ENCODE measurements at places on chromosomes 11 and 22.

GRCh38 chr11:125253795-125254525, 89.4 kb downstream of the PKNOX2 start:
- no peak for DNase-seq

GRCh38 chr11:69013009-69013951, at the start of gene MRGPRF:
MRGPRF (minus strand) TSS chr11:69013246; CDS start chr11:69009901, 3,345 bp downstream.
- DNase-seq, result no peak

GRCh38 chr11:65917434-65918210, 1.2 kb downstream of the C11orf68 start:
- no peak for DNase-seq

DNA sequence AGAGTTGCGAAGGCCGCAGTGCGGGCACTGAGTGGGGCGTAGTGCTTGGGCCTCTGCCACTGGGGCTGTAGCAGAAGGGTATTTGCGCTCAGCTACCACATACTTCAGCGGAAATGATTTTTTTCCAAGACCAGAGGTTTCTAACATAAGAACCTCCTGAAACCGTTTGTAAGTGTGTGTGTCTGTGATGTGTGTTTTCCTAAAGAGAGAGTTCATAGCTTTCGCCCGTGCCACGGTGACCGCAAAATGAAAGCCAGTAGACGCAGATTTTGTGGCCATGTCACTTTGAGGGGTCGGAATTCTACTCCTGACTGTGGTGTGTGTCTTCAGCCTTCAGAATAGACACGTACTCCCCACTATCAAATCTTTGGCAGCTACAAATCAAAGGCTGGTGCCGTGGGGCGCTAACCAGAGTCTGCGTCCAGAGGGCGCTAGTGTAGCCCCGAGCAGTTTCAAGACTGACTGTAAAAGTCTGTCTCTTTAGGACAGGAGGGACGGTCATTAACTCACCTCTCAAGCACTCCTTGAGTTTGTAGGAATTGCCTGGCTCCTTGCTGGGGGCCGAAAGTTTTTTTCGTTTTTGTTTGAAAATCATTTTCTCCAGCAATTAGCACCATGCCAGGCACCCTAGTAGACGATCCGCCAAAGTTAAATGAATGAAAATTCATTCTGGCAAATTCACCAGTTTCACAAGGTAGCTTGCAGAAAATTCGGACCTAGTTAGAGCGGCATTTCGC, 2.5 kb upstream of the CALCA start:
- no peak for DNase-seq

GRCh38 chr11:14119357-14119756, 156.8 kb downstream of the SPON1 start:
- DNase-seq, result no peak

DNA sequence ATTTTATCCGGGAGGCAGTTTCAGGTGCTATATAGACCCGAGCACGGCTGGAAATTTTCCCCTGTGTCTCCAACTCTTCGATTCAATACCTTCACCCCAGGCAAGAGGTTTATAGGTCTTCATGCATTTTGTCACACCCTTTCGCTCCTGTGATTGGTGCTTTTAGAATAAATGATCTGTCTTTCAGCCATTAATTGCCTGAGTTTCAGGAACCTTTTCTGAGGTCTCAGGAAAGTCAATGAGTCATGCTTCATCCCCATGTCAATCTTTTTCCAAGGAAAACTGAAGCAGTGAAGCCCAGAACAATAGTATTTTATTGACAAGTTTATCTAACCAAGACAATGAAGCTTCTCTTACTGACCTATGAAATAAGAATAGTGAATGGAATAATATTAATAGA, 29.9 kb downstream of the FAM181B start:
- DNase-seq, result no peak

DNA sequence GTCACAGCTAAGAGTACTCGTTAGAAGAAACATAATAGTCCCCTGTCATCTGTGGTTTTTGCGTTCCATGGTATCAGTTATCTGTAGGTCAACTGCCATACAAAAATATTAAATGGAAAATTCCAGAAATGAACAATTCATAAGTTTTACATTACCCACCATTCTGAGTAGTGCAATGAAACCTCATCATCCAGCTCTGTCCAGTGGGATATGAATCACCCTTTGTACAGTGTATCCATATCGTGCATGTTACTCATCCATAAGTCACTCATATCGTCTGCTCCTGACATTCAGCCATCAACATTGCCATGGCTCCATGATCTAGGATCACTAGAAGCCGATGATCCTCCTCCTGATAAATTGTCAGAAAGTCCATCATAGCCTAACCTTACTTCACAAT, 174.9 kb upstream of the C11orf87 start:
- DNase-seq, result no peak

DNA sequence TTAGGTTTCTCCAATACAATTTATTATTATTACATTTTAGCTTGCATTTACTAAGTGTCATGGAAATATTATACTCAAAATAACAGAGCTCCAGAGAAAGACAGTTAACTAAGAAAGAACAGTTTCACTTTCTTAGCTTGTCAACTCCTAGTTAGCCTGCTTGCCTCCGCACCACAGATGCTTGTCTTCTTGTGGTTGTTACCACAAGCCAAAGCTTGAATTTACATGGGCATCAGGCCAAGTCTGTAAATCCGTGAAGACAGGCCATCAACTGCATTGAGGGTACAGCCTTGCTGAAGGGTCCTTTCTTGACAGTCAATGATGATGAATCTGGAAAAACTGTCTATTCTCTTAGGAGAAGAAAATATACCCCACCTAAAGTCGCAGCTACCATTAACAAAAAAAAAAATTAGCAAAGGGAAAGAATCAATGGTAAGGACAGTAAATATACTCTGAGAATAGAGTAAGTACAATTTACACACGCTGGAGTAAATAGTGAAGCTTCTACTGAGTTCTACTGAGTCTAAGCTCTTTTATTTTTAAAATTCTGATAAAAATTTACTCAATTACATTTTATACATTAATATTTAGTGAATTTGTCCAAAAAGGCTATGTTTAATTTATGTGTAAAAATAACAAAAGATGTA, 15.6 kb upstream of the DENND5A start:
- no peak for DNase-seq

DNA sequence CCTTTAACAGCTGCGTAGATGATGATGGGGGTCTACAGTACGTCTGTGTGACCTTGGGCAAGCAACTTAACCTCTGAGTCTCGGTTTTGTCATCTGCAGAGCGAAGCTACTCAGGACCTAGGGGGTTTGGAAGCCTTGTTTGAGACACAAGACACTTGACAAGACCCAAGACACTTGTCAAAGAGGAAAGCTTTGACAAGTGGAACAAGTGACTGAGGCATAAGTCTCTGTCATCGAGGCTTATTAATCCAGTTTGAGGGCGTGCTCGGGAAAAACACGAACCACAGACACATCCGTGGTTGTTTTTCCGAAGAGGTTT, 732 bp upstream of the PC start:
- DNase-seq, result no peak

DNA sequence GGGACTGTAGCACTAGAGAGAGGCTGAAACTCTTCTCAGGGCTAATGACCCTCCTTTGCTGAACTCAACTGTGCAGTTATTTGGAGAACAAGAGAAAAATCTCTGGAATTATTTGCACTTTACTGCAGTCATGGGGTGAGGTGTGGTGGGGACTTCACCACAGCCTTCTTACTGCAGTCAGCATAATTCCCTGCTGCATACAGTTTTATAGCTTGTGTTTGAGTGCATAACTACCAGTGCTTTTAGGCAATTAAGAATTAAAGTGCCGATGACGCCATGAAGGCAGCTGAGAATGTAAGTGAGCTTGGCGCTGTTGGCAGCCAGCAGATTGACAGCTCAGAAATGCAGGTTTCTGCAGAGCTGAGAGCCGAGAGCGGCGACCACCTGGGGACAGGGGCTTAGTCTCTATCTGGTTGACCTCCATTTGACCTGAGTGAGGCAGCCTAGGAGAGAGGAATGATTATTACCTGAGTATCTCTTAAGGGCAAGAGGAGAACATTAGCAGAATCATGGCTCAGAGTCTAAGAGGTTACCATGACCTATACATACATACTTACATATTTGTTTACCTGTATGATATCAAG, 830.0 kb downstream of the NTM start:
- no peak for DNase-seq
